ENCODE measurements at places on chromosomes 1 and 21.

DNA sequence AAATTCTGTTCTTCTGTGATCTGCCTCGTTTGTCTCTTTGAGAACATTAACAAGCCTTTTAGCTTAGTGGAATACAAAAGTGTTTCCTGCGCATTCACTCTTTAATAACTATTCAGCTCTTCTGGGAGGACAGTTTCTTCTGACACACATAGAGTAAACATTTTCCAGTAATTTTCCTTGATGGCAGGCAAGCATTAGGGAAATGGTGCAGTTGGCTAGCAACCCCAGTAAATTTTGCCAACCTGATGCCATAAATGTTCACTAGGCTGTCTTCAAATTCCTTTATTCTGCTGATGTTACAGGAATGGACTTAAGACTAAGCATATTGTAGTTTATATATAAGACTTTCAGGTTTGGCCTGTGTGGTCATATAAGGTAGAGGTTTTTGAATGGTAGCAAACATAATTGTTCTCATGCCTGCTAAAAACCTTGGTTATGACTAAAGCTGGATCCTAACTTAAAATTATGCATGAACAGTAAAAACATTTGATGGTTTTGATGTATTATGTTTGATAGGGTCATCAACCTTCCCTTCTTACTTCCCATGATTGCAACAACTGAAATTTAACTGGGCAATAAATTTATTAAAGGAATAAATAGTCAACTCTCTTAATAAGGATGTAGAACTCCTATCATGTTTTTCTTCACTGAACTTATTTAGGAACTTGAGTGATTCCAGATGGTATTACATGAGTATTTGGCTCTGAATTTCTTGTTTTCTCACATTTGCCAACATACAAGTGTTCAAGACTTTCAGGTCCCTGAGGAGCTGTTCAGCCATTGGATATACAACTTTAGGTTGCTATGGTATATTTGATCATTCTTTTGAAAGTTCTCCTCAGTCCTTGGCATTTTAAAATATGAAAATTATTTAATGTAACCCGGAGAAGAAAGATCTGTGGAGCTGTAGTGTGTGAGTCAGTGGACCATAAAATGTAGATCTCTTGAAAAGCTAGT, 223.4 kb downstream of the FMN2 start:
- no peak for DNase-seq

DNA sequence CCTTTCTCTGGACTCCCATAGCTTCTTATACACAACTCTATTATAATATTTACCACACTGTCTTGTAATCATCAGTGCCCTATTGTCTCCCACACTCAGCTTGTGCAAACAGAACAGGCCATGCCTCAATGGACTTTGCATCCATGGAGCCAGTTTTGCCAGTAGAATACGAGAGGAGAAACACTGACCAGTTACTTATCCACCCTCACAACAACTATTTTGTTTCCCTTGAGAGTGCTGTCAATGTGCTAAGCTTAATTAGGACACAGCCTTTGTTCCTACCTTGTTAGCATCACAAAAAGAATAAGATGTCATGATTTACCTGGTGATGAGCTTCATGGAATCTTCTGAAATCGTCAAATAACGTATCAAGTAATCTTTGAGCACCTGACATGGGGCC, 18.1 kb upstream of the LRRC52 start:
- no peak for DNase-seq

- no peak for DNase-seq
These were observed 7.1 kb upstream of the ACTA1 start for GRCh38 chr1:229440851-229441537.

DNA sequence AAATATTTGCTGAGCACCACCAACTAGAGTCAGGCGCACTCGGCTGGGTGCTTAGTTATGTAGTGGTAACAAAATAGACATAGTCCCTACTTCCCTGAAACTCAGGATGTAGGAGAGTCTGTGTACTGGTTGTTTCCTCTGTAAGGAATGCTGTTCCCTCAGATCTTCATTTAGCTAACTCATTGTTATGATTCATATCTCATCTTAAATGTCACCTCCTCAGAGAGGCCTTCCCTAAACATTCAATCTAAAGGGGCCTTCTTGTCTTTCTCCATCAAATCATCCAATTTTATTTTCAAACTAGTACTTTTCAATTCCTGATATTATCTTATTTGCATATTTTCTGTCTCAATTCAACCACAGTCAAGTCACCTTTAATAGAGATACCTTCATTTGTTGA, 132.9 kb downstream of the PIK3R3 start:
- DNase-seq: no peak

- DNase-seq: no peak
These were observed 52.2 kb upstream of the KIAA1614 start for GRCh38 chr1:180860535-180860934.

DNA sequence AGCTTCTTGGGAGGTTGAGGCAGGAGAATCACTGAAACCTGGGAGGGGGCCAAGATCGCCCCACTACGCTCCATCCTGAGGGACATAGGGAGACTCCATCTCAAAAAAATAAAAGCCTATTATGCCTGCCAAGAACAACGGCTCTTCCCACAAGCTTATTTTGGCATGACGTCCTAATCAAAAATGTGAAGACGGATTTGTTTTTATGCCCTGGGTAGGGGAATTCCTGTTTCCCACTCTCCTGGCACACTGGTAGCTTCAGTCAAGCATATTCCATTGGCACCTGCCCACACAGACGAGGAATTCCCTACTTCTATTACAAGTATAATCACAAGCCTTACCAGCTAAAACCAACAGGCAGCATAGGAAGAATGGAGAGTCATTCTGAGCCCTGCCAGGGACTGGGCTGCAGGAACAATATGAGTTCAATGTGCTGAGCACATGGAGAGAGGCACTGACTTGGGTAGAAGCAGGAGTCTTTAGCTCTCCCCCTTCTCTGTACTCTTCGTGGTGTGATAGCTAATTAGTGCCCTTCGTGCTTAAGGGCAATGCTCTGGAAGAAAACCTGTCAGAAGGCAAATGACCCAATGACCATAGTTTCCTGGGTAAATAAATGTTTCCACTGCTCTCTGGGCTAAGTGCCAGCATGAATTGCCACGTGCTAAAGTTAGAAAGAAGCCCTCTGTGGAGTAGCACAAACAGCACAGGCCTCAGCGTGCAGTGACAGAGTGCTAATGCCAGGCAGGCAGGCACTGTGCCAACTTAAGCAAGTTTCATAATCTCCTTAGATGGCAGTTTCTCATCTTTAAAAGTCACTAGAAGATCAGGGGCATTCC, 16.8 kb downstream of the TNFSF4 start:
- DNase-seq: no peak

DNA sequence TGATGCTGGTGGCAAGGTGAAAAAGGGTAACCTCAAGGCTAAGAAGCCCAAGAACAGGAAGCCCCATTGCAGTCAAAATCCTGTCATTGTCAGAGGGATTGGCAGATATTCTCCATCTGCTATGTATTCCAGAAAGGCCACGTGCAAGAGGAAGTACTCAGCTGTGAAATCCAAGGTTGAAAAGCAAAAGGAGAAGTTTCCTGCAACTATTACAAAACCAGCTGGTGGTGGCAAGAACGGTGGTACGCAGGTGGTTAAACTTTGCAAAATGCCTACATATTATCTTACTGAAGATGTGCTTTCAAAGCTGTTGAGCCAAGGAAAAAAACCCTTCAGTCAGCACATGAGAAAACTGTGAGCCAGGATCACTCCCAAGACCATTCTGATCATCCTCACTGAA, 13.7 kb upstream of the VPS45 start:
- DNase-seq: no peak

Data from GM23338 (cell line).